ENCODE measurements at places on chromosomes 6 and 20.

- no peak for DNase-seq
These were observed 85.8 kb downstream of the SLC35F1 start for GRCh38 chr6:117992856-117993255.

GRCh38 chr20:36969478-36970186 lies 18.1 kb upstream of the SAMHD1 start:
- no peak for DNase-seq

- DNase-seq = no peak
These were observed 36.3 kb downstream of the RNF146 start for GRCh38 chr6:127302728-127303660.

DNA sequence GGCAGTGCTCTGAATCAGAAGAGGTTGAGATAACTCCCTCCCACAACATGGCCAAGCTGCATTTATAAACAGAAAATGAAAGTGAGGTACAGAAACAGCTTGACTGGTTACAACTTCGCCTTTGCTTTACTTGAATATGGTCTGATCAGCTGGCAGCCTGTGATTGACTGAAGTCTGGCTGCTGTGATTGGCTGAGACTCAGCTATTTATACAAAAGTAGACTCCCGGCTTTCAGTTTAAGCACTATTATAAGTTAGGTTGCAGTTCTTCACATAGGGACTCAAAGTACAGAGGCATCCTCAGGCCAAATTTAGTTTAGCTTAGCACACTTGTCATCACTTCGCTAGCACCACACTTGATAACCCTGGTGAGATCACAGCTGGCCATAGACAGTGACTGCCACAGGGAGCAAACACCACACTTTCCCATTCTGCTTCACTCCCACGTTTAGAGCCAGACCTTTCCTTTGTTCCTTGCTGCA lies 362.6 kb downstream of the EPM2A start:
- DNase-seq = no peak

GRCh38 chr6:134954272-134955000 lies 4.5 kb upstream of the ALDH8A1 start:
- no peak for DNase-seq

- peak; percentile 57 for DNase-seq
These were observed 8.2 kb downstream of the CYB5R4 start for GRCh38 chr6:83867527-83868161.

GRCh38 chr6:81969814-81970213 lies 217.3 kb upstream of the TENT5A start:
- no peak for DNase-seq

DNA sequence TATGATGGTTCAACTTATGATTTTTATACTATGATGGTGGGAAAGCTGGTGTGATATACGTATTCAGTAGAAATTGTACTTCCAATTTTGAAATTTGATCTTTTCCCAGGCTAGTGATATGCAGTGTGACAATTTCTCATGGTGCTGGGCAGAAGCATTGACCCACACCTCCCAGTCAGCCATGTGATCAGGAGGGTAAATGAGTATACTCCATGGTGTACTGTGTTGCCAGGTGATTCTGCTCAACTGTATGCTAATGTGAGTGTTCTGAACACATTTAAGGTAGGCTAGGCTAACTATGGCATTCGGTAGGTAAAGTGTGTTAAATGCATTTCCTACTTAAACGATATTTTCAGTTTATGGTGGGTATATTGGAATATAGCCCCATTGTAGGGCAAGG lies 19.1 kb downstream of the PTPRA start:
- no peak for DNase-seq

DNA sequence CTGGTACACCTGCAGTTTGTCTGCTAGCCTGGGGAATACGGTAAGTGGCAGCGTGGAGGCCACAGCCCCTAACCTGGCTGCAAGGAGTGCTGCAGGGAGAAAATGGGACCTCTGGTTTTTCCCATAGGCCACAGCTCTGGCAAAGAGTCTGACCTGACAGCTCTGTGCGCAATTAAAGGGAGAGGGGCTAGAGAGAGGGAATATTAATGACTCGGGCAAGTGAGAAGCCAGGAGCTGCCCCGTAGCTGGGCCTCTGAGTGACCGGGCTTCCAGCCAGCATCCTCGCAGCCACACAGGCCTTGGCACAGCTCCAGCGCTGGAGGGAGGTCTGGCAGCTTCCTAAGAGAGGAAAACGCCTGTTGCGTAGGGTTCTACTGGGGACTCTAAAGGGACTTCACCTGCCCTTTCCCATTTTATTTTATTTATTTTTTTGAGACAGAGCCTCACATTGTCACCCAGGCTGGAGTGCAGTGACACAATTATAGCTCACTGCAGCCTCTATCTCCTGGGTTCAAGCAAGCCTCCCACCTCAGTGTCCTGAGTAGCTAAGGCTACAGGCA lies 18.2 kb upstream of the OCSTAMP start:
- peak; percentile 68 for DNase-seq

DNA sequence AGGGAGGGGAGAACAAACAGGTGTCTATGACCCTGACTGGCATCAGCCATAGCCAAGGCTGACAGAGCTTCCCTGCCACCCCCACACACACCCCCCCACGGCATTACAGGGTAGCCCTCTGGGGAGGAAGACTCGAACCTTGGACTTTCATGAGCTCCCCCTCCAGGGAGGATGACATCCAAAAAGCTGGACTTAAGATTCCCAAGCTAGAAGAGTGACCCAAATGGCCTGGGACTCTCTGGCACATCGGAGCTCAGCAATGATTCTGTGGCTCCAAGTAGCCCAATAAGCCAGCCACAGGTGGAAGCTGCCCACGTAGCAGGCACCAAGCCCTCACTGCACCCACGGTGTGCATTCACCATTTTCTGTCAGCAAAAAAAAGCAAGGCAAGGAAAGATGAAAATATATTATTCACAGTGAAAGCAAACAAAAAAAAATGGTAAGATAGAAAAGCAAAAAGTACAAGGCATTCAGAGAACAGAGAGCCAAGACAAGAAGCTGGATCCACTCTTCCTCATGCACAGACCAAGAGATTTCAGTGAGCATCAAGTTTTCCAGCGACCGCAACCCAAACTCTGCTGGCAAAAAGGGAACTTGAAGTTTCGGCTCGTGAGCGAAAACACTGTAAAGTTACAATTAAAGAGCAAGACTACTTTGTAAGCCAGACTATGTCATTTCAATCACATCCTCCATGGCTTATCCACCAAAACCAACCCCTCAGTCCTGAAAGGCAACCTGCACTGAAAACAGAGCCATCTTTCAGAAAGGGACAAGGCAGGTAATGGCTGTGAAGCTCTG lies 10.9 kb downstream of the JAG1 start:
- DNase-seq = no peak

- peak; percentile 97 for DNase-seq
These were observed at the start of gene INSM1 for GRCh38 chr20:20367575-20368417. TSS of gene INSM1 (plus strand) at chr20:20368104. CDS start at chr20:20368268, 164 bp downstream.

GRCh38 chr20:57013217-57013616 lies 253.2 kb downstream of the BMP7 start:
- no peak for DNase-seq

DNA sequence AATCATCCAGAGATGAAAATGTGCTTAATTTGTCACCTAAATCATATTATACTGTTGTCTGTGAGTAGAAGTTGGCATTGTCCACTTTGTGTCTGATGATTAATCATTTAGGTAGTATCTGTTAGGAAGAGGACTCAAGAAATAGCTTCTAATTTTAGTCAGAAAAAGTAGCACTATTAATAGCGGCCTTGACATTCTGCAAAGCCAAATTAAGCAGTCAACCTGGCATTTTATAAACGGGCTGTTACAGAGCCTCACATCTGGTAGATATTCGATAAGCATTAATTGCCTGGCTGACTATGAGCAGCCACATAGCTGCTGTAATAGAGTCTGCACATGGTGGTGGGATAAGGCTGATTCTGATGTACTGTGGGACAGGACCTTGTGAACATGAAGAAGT lies 99.5 kb downstream of the KLHL32 start:
- DNase-seq = peak; percentile 12

DNA sequence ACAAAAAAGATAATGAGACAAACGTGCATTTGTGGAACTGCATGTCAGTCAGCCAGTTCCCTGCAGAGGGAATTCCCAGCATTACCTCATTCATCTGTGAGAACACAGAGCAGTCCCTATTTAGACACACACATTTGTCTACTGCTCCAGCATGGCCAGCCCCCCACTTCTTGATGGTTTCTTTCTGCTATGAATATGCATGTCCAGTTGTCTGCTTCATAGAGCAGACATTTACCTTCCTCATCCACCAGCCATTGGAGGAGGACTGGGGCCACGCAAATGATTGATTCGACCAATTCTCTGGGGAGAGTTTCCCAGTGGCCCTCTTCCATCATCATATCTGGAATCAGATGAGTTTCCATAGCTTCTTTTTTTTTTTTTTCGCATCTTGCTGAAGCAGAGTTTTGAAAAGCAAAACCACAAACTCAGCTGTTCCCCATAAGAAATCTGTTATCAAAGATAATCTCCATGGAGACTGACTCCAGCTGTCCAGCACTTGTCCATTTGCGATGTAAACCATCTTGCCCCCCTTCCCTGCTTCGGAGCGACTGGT lies 11.8 kb downstream of the ENPP1 start:
- DNase-seq = no peak

- DNase-seq = no peak
These were observed 14.2 kb downstream of the CHD6 start for GRCh38 chr20:41604002-41604401.

- DNase-seq = no peak
These were observed 27.0 kb upstream of the FRMD1 start for GRCh38 chr6:168105813-168106632.

- no peak for DNase-seq
These were observed 8.1 kb downstream of the CCR6 start for GRCh38 chr6:167130712-167131684.

DNA sequence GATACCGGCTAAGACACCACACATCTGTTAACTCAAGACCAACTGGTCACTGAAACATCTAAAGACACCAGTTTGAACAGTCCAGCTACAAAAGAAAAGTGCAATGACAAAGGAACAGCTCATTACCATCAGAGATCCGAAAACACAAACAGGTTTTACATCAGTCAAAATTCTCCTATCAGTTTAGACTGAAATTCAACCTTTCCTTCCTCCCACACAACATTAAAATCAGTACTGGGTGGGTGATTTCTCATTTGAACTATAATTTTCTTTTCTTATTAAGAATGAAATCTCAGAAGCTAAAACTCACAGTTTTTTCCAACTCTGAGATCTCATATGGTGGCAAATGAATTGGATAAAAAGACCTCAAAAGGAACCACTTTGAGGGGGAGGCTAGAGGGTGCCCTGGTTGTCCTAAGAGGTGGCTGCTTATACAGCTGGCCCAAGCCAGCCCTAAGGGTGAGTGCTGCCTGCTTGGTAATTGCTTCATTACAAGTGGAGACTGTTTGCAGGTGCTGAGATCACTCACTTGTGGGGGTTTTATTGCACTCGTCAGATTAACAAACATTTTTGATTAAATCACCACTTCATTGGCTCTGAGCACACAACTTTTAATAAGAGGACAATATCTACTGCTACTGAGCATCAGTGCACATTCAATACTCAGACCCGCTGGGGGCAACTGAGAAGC lies 4.3 kb downstream of the CCDC167 start:
- no peak for DNase-seq

DNA sequence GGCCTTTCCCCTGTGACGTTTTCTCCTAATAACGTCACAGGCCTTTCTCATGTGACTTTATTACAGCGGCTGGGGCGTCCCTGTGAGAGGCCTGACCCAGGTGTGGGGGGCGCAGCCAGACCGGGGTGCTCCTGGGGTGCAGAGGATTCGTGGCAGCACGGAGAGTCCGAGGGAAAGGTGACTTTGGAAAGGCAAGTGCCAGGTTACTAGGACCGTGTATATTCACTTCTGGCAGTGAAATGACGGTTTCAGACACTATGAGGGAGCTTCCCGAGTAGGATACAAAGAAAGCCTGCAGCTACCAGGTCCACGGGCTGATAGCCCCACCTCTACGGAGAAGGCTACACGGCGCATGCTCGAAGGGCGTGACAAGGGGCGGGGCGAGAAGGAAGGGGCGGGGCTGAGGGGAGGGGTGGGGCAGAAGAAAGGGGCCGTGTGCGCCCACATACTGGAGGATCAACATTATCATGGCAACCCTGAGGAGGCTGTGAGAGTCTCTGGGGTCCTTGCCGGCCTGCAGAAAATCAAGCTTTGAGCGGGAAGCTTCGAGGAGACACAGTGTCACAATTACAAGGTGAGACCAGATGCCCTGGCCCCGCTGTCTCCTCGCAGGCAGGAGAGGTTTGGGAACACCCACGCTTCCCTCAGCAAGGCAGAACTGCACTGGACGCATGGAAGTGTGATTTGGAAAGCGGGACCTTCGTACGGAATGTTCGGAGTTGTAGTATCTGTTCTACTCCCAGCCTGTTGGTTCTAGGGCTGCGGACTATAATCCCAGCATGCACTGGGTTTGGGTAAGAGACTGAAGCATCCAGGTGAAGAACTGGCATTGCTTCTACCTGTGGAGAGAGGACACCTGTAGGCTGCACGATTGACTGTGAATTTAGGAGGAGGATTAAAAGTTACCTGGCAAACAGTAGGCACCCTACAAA lies 54.4 kb upstream of the ZNF337 start:
- DNase-seq = peak; percentile 76

DNA sequence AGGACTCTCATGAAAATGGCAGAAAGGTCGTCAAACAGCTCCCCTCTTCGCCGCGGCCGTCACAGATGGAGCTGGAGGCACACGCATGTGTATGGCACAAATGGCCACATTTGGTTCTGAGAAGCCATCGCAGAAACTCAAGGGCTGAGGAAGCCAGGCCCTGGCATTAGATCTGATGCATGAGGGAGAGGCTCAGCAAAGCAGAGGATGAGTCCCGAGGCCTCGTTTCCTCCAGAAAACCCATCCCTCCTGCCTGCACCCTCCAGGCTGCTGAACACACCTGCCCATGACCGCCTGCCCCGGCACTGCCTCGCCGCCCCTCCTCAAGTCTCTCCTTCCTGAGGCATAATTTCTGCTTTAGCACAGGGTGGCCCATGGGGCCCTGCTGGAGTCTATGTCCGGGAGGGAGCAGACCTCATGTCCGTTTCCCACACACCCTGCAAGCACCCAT lies 240.3 kb downstream of the DLL1 start:
- DNase-seq = no peak

GRCh38 chr6:18016133-18016532 lies 28.7 kb upstream of the KIF13A start:
- no peak for DNase-seq
